SK-N-SH treated with all-trans-retinoic acid at 6 μM for 48 hours (cell line): ENCODE measurements at places on chromosomes 7 and 10.

DNA sequence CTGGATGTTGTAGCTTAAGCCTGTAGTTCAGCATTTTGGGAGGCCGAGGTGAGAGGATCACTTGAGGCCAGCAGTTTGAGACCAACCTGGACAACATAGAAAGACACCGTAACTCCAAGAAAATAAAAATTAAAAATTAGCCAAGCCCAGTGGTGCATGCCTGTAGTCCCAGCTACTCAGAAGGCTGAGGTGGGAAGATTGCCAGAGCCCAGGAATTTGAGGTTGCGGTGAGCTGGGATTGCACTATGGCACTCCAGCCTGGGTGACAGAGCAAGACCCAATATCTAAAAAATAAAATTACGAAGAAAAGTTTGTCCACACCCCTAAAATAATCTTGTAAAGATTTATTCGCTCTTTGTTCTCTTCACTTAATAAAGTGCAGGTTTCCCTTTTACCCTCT is 951.0 kb downstream of the TYW1 start:
- ATAC-seq = no peak

GRCh38 chr10:93199191-93199751 is 125.6 kb downstream of the CYP26A1 start:
- ATAC-seq = no peak

- ATAC-seq = no peak
Measured at GRCh38 chr10:42640610-42641229, 2.4 kb upstream of the ZNF33B start.

DNA sequence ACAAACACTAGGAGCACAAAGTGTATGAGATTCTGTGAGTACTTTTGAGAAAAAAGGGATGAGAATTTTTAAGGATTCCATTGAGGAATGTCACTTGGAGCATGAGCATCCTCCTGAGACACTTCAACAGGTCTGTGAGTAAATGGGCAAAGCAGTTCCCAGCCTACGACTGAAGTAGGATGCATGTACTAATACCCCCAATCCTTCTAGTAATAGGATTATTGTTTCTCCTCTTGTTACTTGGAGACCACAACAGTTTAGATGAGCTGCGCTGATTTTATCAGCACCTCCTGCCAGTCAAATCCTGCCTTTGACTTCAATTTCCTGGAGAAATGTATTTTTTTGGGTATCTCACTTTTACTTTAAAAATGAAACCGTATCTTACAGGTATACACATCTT is 820 bp downstream of the BBS9 start:
- peak; percentile 13 for ATAC-seq

DNA sequence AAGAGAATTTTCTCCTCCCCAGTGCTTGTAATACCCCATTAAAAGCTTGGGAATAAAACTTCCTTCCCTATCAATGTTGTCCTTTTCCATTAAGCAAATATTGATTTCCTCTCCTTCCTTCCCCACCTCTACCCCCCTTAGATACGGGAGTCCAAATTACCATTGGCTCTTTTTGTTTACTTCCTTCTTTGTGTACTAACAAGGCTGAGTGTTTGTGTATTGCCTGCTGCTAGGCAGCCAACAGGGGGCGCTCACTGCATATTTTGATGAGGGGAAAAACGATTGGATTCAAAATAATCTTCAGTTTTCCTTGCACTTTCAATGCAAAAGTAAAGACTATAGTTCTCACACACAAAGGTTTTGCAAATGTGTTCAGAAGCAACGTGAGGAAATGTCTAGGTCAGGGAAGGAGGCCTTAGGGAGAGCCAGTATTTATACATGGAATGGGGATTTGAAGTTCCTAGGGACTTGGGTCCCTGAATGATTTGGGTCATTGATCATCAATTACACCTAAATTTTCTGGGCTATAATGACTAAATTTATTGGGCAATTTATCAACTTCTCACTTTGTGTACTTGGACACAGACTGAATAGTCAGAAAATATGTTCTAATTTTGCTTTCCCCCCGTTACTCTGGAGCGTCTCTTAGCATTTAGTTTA is 23.6 kb upstream of the VPS41 start:
- peak; percentile 77 for ATAC-seq

- no peak for ATAC-seq
Measured at GRCh38 chr7:141610671-141611070, 59.5 kb downstream of the AGK start.

- ATAC-seq = peak; percentile 1; the same call in 1 of the 3 replicates
Measured at GRCh38 chr7:100093498-100093897, 4.7 kb downstream of the COPS6 start.

- ATAC-seq = no peak
Measured at GRCh38 chr7:4807598-4808016, 32.2 kb downstream of the AP5Z1 start.

GRCh38 chr10:75935650-75936400 is 504.4 kb downstream of the LRMDA start:
- ATAC-seq = no peak

- no peak for ATAC-seq
Measured at GRCh38 chr10:93968540-93968945, 25.2 kb upstream of the PLCE1 start.

GRCh38 chr10:86649471-86650150 is 4.7 kb upstream of the OPN4 start:
- ATAC-seq = peak; percentile 0; the same call in 1 of the 3 replicates

- peak; percentile 91 for ATAC-seq
Measured at GRCh38 chr10:123132576-123133477, 2.9 kb upstream of the HMX3 start.

- ATAC-seq = no peak
Measured at GRCh38 chr10:11907914-11908313, 84.8 kb downstream of the PROSER2 start.

DNA sequence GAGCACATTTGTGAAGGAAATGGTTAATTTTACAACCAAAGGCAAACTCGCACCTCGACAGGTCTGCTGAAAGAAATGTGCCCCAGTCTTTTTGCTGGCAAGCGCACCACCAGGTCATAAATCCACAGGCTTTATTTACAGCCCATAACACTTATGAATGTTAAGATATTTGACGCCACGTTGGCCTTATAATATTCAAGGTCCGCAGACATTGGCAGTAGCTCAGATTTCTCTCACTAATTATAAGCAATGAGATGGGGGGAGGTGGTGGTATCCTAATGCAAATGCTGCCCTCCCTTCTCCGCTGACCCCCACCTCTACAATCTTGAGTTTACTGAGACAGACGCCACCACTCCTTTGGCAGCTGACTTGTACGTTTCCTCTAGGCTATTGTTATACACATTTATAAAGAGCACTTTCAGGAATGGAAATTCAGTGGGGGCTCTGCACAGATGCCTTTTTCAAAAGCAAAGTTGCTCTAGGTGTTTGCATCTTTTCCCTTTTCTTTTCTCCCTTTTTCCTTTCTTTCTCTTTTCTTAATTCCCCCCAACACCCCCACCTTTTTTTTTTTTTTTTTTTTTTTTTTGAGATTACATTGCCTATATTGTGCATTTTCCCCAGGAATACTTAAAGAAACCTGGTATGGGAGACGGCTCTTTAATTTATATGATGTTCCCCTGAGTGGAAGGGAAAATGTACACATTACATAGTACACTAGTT is 6.7 kb downstream of the TCF7L2 start:
- no peak for ATAC-seq

DNA sequence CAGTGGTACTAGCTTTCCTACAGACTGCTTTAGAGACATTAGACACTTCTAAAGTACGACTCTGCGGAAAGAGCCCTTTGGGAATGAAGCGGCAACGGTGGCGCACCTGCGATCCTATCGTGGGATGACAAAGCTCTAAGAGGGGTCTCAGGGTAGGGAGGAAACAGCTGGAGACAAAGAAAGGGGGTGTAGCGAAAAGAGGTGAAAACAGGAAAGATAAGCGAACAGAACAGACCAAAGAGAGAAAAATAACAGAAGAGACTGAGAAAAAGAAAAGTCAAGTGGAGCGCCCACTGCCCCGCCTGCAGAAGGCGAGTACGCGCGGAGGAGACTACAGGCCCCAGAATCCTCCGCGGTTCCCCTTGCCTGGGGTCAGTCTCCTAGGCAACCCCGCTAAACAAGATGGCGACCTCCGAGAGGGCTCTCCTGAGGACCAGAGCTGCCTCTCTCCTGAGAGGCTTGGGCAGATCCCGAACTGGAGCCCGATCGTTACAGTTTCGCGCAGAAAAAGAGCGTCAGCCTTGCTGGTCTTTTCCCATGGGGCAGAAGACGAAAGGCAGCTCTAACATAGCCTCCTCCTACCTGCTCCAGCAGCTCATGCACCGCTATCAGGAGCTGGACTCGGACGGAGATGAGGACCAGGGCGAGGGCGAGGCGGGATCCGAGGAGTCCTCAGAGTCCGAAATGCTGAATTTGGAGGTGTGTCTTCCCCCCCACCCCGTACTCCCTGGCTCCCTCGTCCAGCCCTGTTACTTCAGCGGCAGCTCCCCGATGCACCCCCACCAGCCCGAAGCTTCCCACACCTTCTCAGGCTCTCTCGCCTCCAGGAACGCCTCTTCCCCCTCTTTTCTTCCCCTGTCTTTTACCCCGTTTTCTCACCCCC is at the start of gene LRGUK:
LRGUK (plus strand) TSS at position 375 of the 883 bp plus-strand sequence; CDS start at position 403, 28 bp downstream.
- peak; percentile 100 for ATAC-seq

DNA sequence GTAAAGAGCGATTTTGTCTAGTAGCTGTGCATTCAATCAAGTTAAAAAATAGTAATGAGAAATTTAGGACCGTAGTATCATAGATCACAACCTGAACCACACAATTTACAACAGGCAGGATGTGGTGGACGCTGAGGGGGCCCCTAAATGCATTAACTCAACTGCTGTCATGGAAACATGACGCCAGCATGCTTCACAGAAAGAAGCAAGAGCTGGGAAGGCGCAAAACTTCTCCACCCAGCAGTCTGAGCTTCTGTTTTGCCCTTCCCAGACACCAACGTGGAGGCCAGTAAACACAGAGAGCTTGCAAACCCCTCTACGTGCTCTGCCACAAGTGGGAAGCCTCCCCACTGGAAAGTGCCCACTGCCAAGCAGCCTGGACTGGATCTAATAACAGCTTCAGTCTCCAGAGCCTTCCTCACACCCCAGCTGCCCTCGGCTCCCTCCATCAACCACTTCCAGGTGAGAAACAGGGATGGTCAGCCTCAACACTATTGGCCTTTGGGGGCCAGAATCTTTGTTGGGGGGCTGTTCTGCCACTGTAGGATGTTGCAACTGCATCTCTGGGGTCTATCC is 151.8 kb downstream of the SFMBT2 start:
- no peak for ATAC-seq

GRCh38 chr7:135799881-135800280 is 51.3 kb upstream of the FAM180A start:
- no peak for ATAC-seq

DNA sequence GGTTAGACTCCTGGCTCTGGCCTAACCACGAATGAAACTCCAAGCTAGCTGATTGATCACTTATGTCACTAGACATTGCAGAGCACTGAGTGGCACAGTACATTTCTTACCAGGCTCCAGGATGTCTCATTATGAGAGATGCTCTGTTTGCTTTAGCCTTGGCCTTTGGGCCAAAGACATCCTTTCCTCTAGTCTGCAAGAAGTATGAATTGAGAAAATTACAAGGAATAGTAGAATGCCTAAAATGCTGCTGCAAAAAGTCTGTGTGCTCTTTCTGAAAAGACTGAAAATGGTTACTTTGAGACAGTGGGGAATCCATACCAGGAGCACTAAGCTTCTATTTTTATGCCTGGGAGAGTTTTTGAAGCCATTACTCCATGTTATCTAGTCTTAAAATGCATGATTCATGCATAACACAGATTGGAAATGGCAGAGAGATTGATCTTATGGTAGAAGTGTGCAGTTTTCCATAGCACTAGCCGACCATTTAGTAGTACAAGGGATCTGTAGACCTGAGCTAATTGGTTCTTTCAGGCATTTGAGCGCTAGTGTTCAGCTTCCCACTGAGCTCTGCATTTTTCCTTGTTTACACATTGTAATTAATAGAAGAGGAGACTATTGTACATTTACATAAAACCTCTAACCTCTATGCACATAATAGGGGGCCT is 303.8 kb downstream of the PRKG1 start:
- ATAC-seq = peak; percentile 54

DNA sequence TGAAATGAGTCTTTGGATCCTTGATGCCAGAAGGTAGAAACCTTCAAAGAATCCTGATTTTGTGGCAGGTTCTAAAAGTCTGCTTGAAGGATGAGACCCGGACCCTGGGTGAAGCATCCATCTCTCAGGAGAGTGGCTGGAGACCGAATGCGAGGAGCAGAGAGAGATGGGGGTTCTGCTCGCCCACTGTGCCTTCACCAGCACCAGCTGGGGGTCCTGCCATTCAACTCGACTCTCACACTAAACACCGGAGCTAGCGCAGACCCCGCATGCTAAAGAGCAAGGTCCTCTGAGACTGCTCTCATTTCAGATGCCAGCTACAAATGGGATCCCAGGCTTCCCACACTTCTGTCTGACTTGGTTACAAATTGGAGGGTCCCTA is 218.4 kb downstream of the GLRX3 start:
- no peak for ATAC-seq

DNA sequence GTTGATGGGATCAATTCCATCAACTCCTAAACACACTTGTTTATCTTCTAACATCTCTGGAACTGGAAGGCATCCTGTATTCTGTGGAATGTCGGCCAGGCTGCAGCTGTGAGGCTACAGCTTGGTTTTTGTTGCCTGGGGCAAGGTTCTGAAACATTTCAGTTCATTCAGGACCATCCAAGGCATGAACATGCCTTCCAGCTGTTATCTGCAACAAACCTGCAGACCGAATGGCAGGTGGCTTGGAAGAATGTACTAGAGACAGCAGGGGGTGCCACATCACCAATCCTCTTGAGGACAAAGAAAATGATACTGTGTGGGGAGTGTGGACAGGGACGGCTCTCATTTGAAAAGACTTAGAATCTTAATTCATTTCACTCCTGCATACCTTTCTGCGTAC is 12.4 kb downstream of the PAPOLB start:
- ATAC-seq = peak; percentile 81

GRCh38 chr7:32894171-32894570 is 2.6 kb upstream of the KBTBD2 start:
- ATAC-seq = no peak

GRCh38 chr10:33215154-33215553 is 119.3 kb downstream of the NRP1 start:
- ATAC-seq = no peak

GRCh38 chr7:73329861-73330581 is 2.1 kb downstream of the FKBP6 start:
- peak; percentile 68 for ATAC-seq

- no peak for ATAC-seq
Measured at GRCh38 chr7:157272351-157273207, 64.2 kb upstream of the DNAJB6 start.

DNA sequence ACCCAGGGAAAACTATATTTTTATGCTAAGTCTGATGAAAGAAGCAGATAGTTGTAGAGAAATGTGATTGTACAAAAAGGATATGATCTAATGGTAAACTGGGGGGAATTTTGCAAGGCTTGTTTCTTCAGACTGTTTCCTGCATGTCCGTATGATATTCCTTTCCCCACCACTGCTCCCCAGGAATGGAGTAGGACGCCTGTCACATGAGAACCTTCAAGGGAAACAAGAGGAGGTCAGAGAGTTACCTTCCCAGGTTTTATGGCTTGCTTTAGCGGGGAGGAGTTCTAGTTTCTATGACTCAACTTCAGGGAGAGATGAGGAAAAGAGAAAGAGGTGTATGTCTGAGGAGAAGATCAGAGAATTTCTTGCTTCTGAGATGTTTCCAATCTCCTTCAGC is 16.4 kb upstream of the ITPRID1 start:
- no peak for ATAC-seq
